ENCODE measurements at places on chromosomes 2 and 18.

- DNase-seq, result peak; percentile 72
These were observed 2.5 kb upstream of the SPP2 start for GRCh38 chr2:234048049-234048448.

DNA sequence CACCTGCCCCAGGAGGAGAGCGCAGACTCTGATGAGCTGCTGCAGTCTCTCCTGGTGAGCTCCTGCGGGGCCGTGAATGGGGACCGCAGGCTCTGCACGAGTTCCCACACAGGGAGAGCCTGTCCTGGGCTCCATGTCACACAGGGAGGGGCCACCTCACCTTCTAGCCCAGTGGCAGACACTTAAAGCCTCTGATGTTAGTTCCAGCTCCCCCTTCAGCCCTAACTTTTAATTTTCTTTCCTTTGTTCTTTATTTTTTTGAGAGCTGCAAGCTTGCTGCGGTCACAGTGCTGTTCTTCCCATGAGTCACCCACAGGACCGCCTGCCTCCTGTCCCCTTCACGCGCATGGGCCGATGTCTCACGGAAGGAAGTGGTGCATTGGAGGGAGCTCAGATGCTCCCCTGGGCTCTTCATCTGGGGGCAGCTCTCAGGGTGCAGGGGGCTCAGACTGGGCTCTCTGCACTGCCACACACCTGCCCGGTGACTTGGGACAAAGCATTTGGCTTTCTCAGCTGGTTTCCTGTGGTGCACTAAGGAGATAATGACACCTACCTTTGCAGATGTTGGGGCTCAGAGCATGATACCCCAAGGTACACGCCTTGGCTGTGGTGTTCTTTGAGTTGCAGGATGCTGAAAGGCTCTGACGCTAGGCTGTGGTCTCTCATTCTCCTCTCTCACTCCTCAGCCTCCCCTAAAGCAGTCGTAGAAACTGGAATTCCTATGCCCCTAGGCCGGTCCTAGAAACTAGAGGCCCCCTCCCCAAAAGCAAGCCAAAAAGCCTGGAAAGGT lies 37.2 kb upstream of the PXDN start:
- no peak for DNase-seq

- peak; percentile 63 for DNase-seq
These were observed 39.3 kb downstream of the RTN4 start for GRCh38 chr2:55010915-55011314.

GRCh38 chr2:236210536-236210935 lies 42.4 kb upstream of the GBX2 start:
- DNase-seq, result no peak

DNA sequence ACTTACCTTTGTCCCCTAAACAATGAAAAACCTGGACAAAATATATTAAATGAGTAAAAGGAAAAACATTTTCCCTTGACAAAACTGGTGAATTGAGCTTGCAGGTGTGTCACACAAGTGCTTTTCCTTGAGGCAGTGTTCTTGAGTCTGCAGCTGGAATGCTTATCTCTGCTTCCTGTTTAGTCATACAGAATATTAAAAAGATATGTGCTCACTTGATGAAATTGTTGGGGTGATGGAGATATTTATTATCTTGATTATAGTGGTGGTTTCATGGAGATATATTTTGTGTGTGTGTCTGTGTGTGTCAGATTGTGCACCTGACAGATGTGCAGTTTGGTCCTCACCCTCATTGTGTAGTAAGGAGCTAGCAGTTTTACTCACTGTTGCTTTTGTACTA lies 3.3 kb downstream of the TAF1B start:
- DNase-seq, result peak; percentile 87

GRCh38 chr18:74577019-74577418 lies 20.7 kb upstream of the ZNF407 start:
- DNase-seq, result no peak

DNA sequence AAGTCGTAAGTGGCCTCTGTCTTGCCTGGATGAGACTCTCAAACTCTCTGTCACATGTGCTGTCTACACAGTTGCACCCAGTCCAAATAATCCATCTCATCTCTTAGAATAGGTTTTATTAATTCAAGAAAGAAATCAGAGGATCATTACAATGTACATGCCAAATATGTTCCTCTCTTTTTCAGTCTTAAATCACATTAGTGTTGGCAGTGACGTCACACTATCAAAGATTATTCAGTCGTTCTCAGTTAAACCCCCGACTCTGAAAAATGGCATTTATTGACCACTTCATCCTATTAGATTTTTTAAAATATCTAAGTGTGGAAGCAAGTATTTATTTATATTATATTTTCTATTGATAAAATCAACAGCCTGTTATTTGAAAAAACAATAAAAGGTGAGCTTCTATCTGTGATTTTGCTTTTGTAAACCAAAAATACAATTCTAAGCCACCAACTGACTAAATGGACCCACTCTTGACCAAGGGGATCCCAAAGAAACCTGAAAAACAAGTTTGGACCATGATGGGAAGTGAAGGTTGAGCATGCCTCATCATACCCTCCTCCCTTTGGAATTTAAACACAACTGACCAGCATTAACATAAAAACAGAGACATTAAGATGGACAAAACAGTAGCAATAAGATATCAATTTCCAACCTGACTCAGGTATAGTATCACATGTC lies 1894.4 kb upstream of the LRRTM1 start:
- no peak for DNase-seq

DNA sequence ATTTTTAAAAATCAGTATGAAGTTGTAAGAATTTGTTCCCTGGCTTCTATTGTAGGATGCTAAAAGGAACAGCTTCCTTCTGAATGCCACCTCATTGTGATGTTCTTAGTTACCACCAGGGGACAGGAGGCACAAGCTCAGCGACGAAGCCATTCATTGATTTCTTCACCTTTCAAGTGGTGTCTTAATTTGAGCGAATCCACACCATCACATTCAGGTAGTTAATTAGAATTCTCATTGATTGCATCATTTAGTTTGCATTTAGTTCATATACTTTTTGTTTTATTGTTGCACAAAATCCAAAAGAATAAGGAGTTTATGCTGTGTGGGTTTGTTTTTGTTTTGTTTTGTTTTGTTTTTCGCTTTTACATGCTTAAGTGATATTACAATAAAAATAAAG lies 23.1 kb downstream of the CYP27C1 start:
- DNase-seq, result peak; percentile 29

DNA sequence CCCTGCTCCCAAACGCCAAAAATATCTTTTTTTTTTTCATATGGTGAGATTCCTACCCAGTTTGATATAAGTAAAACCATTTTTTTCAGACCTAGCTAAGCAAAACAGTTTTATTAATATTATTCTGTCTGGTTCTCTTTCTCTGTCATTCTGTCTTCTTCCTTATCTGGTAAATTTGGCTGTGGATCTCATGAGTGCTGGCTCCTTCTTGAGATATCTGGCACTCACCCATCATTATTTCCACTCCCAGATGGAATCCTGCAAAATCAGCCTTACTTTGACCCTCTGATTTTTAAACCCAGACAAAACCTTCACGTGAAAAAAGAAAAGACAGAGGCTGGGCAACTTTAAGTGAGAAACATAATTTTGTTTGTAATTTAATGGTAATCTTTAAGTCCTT lies 373.6 kb downstream of the NYAP2 start:
- no peak for DNase-seq

- DNase-seq, result no peak
These were observed 333.7 kb upstream of the FIGN start for GRCh38 chr2:164069540-164069939.

DNA sequence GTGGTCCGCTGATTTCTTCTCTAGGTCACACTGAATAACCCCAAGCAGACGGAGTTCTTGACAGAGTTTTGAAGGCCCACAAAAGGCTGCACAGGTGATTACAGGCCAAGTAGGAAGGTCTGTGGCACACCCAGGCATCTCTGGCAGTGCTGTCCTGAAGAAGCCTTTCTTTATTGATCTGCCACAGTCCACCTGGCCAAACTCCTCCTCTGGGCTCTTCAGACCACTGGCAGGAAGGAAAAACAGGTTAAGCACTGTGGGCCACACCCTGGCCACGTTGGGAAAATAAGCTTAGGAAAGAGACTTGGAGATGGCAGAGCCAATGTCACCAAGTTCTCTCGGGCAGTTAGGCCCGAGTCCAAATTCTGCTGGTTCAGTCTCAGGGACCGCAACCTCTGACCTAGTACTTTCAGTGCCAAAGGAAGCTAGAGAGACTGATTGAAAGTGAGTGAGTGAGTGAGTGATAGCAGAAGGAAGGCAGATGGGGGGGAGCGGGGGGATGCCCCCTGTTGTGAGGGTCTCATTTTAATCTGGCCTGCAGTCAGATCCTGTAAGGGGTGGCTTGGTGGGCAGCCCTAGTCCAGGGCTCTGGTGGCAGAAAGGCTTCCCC lies 102.9 kb downstream of the TGFA start:
- DNase-seq, result no peak

DNA sequence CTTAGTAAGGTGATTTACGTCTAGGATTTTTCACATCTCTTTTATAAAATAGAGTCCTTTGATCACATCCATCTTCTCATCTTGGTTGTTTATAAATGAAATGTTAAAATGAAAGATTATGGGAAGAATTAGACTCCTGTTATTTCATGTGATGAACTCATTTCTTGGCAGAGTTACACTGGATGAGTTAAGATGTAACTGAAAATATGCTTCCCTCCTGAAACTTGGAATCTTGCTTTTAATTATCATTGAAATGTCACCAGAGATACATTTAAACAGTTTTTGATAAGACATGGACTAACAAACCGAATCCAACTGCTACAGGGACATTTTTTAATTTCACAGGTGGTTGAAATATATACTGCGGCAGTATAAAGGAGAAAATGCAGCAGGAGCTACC lies 274.0 kb downstream of the DLGAP1 start:
- no peak for DNase-seq

- no peak for DNase-seq
These were observed 28.5 kb upstream of the MCFD2 start for GRCh38 chr2:46943881-46944798.

DNA sequence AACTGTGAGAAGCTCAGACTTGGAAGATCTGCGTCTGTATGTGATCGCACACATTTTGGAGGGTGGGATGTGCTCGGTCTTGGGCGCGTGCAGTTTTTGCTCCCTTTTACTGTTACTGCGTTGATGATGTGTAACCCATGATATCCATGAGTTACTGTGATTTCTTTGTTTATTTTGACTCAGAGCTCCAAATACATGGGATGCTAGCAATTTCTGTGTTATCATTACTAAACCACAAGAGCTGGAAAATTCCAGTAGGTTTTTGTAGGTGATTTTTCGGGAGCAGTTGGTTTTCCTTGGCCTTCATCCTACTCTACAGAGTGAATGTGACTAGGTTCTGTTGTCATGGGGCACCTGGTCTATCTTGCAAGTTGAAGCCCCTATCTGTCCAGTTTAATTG lies 124.2 kb downstream of the AGAP1 start:
- no peak for DNase-seq

DNA sequence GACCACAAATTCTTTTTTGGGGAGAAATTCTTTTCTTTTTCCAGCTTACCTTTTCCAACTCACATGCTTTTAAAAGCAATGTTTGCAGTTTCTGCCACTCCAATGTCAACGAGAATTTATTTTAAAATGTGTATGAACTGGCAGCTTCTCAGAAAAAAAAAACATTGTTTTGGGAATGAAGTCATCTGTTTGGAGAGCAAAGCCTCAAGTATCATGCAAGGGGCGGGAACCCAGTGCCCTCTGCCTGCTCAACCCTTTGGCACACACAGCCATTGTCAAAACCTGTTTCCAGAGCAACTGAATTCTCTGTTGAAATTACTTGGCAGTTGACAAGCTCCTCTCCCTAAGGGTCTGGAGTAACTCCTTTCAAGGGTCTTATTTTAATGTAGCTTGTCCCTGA lies 128.5 kb downstream of the QPCT start:
- peak; percentile 88 for DNase-seq

DNA sequence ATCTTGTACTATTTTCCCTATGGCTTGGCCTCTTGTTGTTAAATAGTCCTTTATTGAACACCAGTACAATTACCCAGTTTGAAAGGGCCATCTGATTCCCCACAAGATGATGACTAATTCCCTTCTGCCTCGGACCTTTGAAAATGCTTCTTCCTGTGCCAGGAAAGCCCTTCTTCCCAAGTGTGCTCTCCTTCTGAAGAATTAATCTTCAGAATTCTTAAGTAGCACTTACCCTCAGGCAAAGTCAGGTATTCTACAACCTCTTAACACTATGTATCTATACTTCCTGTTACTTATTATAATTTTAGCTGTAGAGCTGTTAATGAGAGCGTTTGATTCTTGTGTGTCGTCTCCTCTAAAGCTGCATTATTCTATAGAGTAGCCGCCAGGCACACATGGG lies 28.6 kb upstream of the MEX3C start:
- peak; percentile 23 for DNase-seq

DNA sequence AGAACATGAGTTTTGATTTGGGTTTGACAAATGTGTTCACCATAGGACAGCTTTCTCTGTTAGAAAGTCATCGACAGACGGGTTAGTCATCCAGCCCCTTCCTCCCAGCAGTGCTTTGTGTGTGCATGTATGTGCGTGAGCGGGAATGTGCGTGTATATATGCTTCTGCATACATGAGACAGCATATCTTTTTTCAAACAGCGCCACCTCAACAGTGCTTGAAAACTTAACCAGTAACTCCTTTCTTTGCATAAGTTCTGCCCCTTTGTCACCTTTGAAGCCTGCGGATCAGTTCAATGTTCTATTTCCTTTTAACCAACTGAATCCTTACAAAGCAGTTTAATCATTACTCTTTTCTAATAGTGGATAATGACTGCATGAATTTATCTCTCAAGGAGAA lies 351.4 kb downstream of the LPIN1 start:
- peak; percentile 15 for DNase-seq

- peak; percentile 73 for DNase-seq
These were observed 40.0 kb downstream of the ETAA1 start for GRCh38 chr2:67437114-67437513.

All from bronchial epithelial cell (primary cell).